ENCODE measurements at places on chromosomes 16 and 17. TPM values are rescaled to one million over a fixed set of nuclear protein-coding genes. Genes with fewer than 3 reads are reported as not detected.

Gene ZSCAN10
- total RNA-seq = 0.22 TPM

DNA sequence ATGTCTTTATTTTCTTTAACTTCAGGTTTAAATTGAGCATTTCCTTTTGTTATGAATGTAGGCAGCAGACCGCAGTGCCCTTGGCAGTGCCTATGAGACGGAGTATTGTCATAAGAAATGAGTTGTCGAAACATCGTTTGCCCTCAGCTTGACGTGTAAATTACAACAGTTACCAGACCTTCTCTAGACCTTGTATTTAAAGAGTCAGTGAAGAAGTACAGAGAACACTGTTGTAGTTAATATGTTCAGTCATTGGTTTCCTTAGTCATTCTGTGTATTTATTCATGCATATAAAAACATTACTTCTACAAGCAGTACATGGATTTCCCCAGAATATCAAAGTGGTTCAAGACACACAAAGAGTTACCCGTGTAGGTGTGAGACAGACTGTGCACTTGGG, 19.0 kb downstream of the IRF8 start:
- H3K4me1 ChIP-seq = no peaks in the 10 kb centered on the region
- no peaks in the 10 kb centered on the region for H3K36me3 ChIP-seq
- no peak for DNase-seq
- peaks cover 3% of the 10 kb centered on the region for H3K27me3 ChIP-seq
- no peak overlapping the region for H3K4me3 ChIP-seq

Gene ADAT1
- 37.9 TPM for total RNA-seq

Gene HES7
- total RNA-seq = 0.64 TPM

DNA sequence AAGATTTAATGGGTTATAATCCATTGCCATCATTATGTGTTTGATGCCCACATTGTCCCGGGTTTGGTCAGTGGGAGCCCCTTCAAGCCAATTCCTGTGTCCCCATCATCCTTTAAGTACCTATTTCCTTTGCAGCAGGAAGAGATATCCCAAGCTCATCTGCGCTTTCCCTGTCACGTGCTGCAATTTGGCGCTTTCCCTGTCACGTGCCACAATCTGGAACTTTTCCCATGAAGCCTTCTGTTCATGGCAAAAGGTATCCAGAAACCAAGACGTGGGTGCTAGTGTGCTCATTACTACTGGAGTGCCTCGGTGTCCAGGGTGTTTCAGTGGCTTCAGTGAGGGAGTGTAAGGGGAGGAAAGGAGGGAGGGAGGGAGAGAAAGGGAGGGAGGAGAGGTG, 168.5 kb downstream of the NPIPB11 start:
- no peak overlapping the region for H3K4me3 ChIP-seq
- no peak for DNase-seq
- no peaks in the 10 kb centered on the region for H3K4me1 ChIP-seq

Gene CDH16
- not detected for total RNA-seq

- no peaks in the 10 kb centered on the region for H3K36me3 ChIP-seq
- H3K4me3 ChIP-seq = no peak overlapping the region
- H3K4me1 ChIP-seq = no peaks in the 10 kb centered on the region
- DNase-seq = no peak
- H3K27ac ChIP-seq = no peak overlapping the region
Measured at GRCh38 chr16:50121721-50122445, 31.2 kb upstream of the TENT4B start.

Gene KRTAP4-1
- total RNA-seq = not detected

GRCh38 chr17:57739402-57740234, 5.5 kb downstream of the CCDC182 start:
- DNase-seq = no peak
- no peak overlapping the region for H3K27ac ChIP-seq
- no peaks in the 10 kb centered on the region for H3K4me1 ChIP-seq
- peaks cover 34% of the 10 kb centered on the region for H3K27me3 ChIP-seq
- H3K4me3 ChIP-seq = no peak overlapping the region

Gene NLGN2
- 77.3 TPM for total RNA-seq

DNA sequence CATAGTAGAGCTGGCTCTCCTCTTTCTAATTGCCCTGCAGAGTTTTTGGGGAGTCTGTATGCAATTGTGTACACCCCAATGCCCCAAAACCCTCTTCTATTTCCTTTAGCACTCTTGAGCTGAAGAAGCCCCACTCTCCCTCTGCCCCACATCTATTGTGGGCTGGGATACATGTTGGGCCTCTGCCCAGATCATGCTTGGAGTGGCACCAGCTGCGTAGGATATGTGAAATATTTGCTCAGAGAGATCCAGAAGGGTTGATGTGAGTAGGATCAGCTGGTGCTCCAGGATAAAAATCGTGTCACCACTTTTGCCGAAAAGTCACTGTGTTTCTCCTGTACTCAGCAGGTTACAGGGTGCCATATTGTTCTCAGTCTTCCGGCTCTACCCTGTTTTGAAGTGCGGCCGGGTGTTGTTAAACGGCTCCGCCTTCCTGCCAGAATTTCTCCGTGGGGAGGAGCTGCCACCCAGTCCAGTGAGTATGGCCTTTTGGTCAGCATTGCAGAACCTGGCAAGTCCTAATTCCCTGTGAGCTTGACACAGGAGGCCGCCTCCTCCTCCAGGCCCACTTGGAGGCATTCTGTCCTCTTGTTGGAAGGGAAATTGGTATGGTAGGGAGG, 664.5 kb downstream of the WWOX start:
- no peak overlapping the region for H3K4me3 ChIP-seq
- H3K36me3 ChIP-seq = no peaks in the 10 kb centered on the region
- no peak overlapping the region for H3K27ac ChIP-seq
- H3K27me3 ChIP-seq = no peaks in the 10 kb centered on the region
- no peak for DNase-seq

DNA sequence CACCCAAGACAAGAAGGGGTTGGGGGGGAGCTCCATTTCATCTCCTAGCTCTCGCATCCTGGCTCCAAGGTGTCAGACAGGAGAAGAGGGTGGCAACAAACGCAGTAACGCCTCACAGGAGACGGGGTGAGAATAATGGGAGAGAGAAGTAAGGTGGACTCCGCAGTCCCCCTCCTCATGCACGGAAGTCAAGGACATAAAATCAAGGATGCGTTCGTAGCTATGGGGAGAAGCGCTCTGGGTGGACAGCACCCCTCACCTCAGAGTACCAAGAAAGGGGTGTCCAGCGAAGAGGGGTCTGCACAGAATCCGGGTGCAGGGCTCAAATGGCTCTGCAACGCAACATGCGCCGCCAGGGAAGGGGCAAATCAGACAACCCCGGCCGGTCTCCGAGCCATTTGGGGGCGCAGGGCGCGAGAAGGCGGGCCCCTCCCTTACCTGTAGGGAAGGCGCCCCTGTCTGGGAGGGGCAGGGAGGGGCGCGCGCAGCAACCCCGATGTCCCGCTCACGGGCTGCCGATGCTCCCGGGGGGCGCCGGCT, 555 bp downstream of the HDAC5 start:
- H3K27ac ChIP-seq = peak overlapping the region; percentile 73
- peak overlapping the region; percentile 68 for H3K4me3 ChIP-seq
- H3K4me1 ChIP-seq = peaks cover 7% of the 10 kb centered on the region

Measured in astrocyte (in vitro differentiated cells and primary cell).